ENCODE measurements at places on chromosomes 7 and 10.

- DNase-seq, result no peak
Observed at GRCh38 chr10:110944792-110945396, 25.5 kb downstream of the SHOC2 start.

DNA sequence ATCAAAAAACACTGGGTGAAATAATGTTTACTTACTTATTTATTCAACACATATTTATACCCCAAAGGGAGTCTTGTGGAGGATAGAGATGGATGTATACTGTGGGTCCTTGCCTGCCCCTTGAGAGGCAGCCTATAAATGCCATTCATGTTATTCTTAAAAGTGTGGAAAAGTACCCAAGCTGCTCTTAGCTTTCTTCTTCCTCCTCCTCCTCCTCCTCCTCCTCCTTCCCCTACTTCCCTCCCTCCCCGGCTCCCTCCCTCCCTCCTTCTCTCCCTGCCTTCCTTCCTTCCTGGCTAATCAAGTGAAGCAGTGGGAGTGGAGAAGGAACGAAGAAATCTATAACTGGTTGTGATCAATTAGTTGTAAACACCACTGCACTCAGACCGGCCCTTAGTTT is 21.2 kb upstream of the IGF2BP3 start:
- no peak for DNase-seq

DNA sequence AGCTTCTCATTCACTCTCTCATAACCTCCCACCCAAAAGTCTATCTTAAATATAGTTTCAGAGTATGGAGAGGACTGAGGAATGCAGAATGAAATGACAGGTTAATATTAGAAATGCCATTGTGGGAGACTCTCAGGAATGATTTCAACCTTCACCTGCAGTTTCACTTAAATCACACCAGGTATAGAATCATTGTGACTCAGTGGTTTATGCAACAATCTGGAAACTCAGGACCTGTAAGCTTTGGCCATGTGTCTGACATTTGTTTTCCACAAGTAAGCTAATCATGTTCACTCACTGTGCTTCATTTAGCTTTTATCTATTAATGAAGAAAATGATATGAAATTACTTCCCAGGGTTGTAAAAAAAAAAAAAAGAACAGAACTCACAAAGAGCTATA is 8.7 kb upstream of the PTPN12 start:
- no peak for DNase-seq

GRCh38 chr7:158112571-158113320 is 474.9 kb downstream of the PTPRN2 start:
- no peak for DNase-seq

- no peak for DNase-seq
Observed at GRCh38 chr10:89750441-89750840, 49.1 kb downstream of the KIF20B start.

GRCh38 chr7:149654588-149654987 is 118.8 kb downstream of the ZNF467 start:
- DNase-seq, result no peak

DNA sequence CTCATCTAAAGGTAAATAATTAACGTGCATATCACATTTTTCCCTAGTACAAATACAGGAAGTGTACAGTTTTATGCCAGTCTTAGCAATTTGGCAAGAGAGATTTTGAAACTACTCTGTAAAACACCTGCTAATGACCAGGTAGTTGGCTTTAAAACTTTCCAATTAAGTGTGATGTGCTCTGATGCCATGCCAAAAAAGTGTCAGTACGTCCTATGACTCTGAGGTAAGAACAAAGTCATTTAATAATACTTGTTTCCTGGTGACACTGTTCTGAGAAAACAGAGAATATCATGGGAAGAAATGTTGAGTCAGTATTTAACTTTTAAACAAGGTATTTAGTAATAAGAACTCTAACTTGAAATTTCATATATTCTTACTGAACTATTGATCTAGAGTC is 9.6 kb downstream of the PDZD8 start:
- DNase-seq, result no peak

- DNase-seq, result no peak
Observed at GRCh38 chr7:158472596-158472995, 115.0 kb downstream of the PTPRN2 start.

- no peak for DNase-seq
Observed at GRCh38 chr7:46786221-46786954, 795.5 kb downstream of the TNS3 start.

DNA sequence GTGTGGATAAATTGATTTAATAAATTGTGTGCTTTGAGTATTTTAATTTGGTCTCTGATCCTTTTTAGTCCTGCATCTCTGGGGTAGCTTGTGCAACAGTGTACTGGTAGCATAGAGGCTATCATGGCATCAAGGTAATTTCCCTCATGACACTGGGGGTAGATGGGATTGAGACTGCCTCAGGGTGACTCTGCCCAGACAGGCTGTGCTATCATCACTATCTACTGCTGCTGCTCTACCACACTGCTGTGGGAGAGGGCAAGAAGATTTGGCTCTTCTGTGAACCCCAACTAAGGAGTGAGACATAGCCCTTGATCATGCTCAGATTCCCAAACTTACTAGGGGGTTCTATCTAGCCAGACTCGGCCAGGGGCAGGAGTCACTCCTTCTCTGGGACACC is 43.6 kb upstream of the JAZF1 start:
- DNase-seq, result no peak

DNA sequence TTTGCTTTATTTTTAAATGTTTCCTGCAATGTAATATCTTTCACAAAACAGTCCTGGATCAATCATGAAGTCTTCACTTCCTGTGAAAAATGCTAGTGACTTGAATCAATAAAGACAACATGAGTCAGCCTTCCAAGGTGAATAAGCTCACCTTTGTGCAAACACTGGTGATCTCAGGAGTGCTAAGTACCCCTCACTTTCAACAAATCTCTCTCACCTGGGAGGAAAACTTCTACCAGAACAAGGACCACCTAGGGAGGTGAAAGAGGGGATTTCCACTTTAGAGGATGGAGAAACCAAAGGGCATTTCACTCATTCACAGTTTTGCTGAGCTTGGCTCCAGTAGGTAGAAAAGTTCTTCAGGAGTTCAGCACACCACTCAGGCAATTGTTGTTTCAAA is 64.8 kb downstream of the CALD1 start:
- no peak for DNase-seq

GRCh38 chr10:114499630-114500190 is 95.4 kb upstream of the AFAP1L2 start:
- DNase-seq, result no peak

GRCh38 chr7:96182424-96183158 is 139.3 kb downstream of the SLC25A13 start:
- no peak for DNase-seq

- no peak for DNase-seq
Observed at GRCh38 chr7:83850125-83850524, 201.2 kb upstream of the SEMA3E start.

- no peak for DNase-seq
Observed at GRCh38 chr7:127674361-127674760, 22.4 kb downstream of the SND1 start.

DNA sequence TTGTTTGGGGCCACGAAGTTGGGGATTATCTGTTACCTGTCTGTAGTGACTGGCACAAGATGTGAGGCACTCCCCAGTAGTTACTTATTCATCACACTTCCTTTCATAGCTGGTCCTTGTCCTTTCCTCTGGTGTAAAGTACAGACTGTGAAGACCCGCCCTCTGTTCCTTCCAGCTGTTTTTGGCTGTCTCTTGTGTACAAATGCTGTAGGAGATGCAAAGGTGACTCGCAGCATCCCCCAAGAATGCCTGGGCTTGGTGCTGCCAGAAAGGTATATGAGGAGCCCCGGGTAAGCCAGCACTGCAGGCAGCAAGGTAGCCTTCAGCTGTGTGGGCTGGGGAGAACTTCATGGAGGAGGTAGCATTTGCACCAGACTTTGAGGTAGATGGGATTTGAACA is 236.6 kb downstream of the EBF3 start:
- no peak for DNase-seq

DNA sequence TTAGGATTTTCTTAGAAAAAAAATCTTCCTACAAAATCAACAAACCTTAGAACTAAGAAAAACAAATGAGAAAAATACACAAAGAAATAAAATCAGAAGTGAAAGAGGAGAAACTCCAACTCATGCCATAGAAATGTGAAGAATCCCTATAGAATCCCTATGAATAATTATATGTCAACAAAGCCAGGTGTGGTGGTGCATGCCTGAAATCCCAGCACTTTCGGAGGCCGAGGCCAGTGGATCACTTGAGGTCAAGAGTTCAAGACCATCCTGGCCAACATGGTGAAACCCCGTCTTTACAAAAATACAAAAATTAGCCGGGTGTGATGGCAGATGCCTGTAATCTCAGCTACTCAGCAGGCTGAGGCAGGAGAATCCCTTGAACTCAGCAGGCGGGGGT is 27.1 kb downstream of the ACSM6 start:
- DNase-seq, result no peak

DNA sequence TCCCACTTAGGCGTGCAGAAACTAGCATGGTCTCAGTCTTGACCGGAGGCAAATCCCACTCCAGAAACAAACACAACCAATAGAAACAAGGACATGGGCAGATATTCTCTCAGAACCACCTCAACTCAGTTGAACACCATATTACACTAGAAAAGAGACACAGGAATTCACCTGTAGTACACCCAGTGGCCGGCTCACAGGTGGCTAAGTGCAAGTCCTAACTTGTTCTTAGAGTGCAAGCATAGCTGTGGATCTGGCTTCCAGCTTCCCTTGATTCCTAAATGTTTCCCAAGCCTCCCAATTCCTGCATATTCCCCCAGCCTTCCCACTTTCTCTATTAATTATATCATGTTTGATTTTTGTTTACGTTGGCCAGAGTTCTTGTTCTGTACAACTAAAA is 164.4 kb downstream of the TPK1 start:
- no peak for DNase-seq

DNA sequence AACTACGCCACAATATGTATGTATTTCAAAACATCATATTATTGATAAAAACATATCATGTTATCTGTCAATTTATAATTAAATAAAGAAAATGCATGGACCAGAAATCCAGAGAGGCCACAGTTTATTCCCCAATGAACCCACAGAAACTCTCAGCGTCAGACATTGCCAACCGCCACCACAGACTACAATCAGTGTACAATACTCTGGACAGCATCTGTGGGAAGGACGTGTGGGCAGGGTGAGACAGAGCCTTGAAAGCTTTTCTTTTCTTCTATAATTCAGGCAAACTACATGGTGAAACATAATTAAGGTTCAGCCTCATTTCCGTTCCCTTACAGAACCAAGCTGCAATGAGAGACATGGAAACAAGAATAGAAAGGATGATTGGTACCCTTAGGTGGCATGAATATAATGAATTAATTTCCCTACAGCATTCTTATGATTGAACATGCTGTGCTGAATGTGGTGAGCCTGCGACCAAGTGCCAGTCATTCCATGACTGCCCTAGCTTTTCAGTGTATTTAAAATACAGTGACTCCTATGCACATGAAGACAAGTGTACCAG is 909.3 kb downstream of the SORCS1 start:
- DNase-seq, result no peak

DNA sequence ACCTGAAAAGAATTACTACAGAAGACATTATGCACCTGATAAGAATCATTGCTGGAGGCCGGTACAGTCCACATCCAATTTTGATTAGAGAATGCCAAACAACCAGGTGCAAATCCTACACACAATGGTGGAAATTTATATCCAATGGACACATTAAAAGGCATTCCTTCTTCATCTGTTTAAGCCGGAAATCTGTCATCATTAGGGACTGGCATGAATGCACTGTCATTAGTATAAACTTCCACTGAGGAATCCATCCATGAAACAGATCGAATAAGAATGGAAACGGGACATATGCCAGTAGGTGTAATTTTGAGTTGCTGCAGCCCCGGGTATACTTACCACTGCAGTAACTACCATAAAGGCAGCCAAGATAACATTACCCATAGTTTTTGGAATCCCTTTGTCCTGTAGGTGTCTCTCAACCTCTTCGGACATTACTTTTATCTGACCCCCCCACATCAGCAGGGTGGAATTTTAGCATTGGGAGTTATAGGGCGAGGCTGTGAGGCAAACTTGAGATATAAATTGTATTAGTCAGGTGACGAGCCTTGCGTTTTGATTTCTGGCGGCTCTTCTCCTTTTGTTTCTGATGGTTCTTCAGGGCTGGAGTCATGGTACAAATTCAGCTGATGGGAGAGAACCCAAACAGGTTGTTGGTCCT is 36.5 kb upstream of the AKR1C2 start:
- DNase-seq, result no peak

DNA sequence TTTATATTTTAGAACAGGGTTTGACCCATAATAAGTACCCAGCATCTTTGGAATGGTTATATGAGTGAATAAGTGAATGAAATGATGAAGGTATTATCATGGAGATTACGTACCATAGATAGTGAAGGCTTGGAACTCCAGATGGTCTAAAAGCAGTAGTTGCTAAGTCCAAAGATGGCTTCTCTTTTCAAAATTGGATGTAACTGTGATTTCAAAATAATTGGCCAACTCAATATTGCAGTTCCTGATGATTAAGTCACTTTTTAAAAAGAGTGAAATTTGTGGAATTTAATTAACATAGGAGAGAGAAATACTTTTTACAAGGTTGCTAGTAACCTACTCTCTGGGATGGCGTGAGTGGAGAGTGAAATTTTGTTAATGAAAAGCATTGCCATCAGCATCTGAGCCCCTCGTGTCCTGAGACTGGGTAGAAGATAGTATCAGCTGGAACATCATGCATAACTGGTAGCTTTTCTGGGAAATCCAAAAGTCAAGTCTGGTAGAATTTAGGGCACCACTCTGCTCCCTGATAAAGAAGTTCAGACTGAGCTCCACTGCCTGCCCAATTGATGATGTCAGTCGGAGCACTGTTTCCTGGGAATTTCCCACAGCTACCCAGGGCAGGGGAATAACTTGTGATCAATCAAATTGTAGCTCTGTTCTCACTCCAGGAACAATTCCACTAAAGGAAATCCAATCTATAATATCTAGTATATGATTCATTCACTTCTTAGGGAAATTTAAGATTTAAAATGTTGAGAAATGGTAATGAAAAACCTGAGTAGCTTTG is 3.2 kb downstream of the GPR141 start:
- no peak for DNase-seq

GRCh38 chr10:9825491-9826018 is 1192.1 kb upstream of the CELF2 start:
- DNase-seq, result no peak

- DNase-seq, result no peak
Observed at GRCh38 chr10:74983383-74983782, 128.1 kb upstream of the SAMD8 start.

- DNase-seq, result no peak
Observed at GRCh38 chr7:29330136-29330535, 135.6 kb downstream of the CHN2 start.

GRCh38 chr10:17038627-17039026 is 91.0 kb downstream of the CUBN start:
- no peak for DNase-seq

GRCh38 chr7:155064186-155064585 is 5.9 kb upstream of the HTR5A start:
- DNase-seq, result no peak

- no peak for DNase-seq
Observed at GRCh38 chr10:132412316-132413192, 15.6 kb downstream of the PWWP2B start.

DNA sequence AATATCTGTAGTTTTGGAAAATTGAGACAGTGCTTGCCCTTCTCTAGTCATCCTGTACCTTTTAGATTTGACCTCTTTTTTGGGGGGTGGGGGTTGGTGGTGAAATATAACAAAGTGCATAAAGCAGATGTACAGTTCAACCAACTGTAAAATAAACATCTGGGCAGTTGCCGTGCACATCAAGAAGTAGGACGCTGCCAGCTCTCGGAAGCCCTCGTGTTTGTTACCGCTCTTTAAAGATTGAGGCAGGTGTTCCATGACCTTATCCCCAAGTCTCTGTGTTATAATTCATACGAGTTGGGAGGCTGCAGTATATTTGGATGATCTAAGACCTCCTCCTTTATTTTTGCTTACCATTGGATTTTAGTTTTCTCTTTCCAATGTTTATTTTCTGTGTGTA is 55.1 kb downstream of the SDK1 start:
- no peak for DNase-seq

Measured in cortex of kidney (tissue), 1 donor.